HFF-Myc (cell line): ENCODE measurements at places on chromosomes 7 and 10.
A peak's percentile ranks its signal among the peaks of the same experiment; 100 is the strongest.

- no peak for DNase-seq
Observed at GRCh38 chr7:20785157-20786048, 1.3 kb downstream of the SP8 start.

- no peak for DNase-seq
Observed at GRCh38 chr7:101108330-101108857, 18.5 kb upstream of the SERPINE1 start.

DNA sequence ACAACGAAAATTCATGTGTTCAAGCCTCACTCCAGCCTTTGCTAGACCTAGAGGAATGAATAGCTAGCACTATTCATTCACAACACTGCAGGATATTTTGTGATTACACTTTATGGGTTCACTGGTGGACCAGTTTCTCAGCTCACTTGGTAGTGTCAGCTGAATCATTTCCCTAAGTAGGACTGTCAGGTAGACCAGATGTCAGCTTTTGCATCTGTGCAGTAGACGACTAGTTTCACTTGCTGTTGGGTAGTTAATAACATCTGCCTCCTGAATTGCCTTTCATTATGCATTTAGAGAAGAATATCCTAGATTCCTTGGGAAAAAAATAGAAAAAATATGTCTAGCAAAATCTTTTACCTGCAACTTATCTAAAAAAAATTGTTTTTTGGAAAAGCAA is 296.4 kb downstream of the ADARB2 start:
- no peak for DNase-seq

GRCh38 chr10:26843736-26844135 is 17.0 kb downstream of the ABI1 start:
- DNase-seq: no peak

- DNase-seq: no peak
Observed at GRCh38 chr10:43401627-43402026, 7.4 kb downstream of the HNRNPF start.

DNA sequence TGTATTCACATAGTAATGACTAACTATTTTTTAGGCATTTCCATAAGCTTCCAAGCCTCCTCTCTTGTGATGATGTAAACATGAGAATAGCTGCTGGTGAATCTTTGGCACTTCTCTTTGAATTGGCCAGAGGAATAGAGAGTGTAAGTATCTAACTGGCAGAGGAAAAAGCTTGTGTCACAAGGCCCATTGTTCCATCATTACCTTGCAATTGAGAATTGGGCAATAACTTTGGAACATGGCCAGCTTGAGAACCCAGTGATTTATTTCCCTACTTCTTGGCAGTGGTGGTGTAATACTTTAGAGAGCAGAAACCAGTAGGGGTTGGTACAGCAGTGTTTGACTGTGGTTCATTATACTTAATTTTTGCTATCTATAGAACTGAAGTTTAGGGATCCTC is 12.0 kb downstream of the IFRD1 start:
- no peak for DNase-seq

GRCh38 chr7:98054585-98054984 is 52.1 kb upstream of the LMTK2 start:
- DNase-seq: no peak

DNA sequence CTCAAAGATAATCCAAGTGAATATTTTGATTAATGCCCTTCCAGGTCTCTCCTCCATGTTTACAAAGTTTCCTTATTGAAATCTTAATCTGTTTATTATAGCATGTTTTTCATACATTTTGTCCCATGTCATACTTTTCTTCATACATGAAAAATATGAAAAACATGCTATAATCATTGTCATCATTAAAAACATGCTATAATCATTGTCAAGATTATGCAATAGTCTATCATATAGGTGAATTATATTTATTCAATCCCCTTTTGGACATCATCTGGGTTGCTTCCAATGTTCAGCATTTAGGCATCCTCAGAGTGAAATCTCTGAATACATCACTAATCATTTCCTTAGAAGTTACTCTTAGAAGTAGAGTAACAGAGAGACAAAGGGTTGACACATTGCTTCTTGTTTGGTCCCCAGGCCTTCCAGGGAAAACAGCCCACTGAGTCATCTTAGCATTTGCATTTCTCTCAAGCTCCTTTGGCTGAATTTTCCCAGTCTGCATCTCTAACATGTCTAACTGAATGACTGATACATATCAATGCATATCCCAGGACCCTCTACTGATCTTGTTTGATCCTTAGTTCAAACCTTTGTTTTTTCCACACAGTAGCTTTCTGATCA is 87.0 kb downstream of the SGMS1 start:
- DNase-seq: no peak

- no peak for DNase-seq
Observed at GRCh38 chr7:137110535-137110934, 233.0 kb downstream of the PTN start.

DNA sequence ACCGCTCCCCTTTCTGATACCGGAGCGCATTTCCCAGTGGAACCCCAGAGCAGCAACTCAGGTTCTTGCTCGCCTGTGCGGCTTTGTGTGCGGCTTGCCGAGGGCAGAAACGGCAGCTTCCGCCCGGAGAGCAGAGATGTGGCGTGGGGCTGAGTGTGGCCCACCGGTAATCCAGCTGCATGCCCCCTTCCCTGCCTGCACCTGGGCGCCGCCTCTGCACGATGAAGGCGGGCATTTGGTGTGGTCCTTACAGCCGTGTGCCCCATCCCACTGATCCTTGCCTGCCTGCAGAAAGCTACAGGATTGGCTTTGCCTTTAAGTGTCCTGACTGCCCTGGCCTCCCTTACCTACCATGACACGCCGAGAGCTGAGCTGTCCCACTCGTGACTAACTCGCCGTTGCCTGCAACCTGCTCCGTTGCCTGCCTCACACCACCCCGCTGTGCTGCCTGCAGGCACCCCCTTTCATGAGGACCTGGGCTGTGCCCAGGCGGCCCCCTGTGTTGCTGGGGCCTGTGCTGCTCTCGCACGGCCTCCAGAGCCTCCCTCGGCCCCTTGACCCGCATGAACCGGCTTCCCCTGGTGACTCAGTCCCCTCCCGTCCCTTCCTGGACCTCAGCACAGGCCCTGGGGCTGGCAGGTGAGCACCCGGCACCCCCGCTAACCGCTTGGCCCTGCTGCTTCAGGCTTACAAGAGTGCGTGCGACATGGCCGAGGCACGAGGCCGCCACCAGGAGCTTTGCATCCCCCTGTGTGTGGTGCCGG is 48.0 kb downstream of the PITRM1 start:
- DNase-seq: no peak

GRCh38 chr10:8071006-8071405 is 16.5 kb downstream of the GATA3 start:
- DNase-seq: no peak

- no peak for DNase-seq
Observed at GRCh38 chr10:68625316-68625921, 65.3 kb downstream of the TET1 start.

GRCh38 chr10:113680190-113681111 is 739 bp downstream of the CASP7 start:
- no peak for DNase-seq

DNA sequence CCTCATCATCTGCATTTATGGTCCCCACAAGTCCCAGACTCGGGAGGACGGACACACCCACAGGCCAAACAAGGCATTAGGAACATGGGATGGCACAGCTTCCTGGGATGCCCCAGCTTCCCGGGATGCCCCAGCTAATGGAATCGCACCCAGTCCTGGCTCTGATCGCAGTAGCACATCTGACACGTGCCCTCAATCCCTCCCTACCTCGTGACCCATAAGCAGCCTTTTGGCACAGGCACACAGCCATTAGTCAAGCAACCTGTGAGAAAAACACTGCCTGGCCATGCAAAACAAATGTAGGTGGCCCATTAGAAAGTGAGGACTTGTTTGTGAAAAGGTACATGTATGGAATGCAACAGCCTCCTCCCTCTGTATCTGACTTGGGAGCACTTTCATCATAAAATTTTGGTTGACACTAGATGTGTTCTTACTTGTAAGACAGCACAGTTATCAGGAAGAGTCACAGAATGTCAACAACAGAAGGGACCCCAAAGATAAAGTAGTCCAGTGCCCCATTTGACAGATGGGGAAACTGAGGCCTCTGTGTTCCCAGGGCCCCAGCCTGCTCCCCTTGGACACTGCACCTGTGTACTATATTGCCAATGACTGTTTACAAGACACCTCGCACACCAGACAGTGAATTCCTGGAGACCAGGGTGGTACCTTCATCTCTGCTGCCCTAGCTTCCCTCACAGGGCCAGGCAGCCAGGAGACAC is 34.4 kb downstream of the DLG5 start:
- no peak for DNase-seq

DNA sequence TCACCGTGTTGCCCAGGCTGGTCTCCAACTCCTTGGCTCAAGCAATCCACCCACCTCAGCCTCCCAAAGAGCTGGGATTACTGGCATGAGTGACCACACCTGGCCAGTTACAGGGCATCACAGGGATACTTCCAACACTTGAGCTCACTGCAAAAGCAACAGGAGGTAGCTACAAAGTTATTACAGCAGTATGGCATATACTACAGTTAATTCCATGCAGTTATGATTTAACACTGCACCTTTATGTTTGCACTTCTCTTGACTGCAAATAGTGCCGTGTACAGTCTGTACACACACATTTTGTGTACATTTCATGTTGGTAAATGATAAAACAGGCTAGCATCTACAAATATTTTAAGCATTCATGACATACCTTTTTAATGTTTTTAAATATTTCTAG is 21.3 kb downstream of the SRPK2 start:
- no peak for DNase-seq

GRCh38 chr7:157615101-157615817 is 278.5 kb downstream of the DNAJB6 start:
- no peak for DNase-seq

DNA sequence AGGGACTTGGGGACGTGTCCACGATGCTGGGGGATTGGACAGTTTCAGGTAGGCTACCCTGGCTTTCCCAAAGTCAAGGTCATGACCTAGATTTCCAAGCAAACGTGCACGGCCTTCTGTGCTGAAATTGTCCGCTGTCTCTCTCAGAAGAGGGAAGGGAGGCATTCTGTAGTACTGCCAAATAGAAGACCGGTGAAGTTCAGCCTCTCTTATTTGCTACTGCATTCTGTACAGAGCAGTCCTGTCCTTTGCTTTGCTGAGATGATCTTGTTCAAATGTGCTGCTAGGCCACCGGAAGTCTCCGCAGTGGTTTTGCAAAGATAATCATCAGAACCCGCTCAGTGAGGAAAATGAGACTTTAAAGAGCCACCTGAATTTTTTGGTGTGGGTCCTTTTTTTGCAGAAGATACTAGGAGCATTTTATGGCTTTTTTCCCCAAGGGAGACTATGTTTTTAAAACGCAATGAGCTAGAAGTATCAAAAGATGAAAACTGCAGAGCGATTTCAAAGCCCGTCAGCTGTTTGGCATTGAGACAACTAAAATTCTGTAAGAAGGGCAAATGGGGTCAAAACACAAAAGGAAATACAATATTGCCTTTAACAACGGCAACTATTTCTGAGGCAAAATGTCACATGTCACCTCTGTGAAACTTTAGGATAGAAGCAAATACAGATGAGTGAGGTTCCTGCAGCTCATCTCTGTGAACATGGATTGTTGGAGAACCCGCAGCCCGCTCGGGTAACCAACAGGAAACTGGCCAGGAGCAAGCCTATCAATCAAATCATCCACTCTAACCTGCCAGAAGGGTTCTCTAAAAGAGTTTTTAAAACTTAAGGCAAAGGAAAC is 1.3 kb upstream of the NMT2 start:
- DNase-seq: no peak

DNA sequence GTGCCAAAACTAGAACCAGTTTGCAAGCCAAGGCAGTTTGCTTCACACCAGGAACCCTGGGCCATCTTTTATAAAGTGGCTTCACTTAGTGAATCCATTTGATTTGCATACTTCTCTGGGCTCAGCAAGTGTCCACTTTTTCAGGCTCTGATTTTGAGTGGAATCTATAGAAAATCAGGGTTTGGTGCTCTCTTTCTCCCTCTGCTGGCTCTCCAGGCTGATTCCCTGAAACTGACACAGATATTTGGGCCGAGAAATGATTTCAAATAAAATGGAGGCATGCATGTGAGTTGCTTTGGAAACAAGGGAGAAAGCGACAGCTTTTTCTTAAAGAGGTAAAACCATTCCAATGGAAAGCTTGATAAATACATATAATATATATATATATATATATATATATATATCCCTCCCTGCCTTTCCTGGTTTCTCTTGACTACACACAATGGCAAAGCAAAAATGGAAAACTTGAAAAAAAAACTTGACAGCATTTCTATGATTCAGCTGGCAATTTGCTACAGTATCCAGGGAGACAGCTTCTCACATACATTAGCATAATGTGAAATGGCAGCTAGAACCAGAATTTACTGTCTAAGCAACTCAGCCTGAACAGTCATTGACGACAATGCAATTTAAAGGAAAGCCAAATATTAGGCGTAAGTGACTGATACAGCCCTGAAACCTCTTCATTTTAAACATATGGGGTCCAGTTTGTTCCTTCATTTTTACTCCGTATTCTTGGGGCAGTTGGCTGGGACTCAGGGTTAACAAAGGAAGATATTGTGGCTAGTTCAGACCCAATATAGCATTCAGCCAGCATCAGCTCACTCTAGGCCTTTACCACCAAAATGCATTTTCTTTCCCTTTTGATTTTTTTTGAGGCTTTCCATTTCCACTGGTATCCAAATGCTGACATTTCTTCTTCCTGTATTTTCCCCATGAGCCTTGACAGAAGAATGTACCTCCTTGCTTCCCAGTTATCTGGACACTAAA is 188.5 kb downstream of the TMEM178B start:
- DNase-seq: no peak

DNA sequence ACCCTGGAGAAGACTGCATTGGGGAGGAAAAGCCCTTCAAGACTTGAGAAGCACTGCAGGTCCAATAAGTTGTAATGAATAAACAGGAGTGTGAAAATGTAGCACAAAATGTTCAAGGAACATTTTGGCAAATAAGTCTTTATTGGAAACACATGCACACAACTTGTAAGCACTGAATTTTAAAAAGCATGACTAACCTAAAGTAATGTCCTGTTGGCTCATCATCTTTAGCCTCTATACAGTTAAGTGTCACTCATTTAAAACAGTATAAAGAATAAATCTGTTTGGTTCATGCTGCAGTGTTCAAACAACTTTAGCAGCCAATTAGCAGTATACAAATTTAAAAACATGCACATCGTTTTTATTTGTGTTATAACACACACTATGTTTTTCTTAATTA is 108.6 kb downstream of the CDK6 start:
- no peak for DNase-seq

GRCh38 chr10:12975266-12975665 is 26.2 kb downstream of the CCDC3 start:
- no peak for DNase-seq

DNA sequence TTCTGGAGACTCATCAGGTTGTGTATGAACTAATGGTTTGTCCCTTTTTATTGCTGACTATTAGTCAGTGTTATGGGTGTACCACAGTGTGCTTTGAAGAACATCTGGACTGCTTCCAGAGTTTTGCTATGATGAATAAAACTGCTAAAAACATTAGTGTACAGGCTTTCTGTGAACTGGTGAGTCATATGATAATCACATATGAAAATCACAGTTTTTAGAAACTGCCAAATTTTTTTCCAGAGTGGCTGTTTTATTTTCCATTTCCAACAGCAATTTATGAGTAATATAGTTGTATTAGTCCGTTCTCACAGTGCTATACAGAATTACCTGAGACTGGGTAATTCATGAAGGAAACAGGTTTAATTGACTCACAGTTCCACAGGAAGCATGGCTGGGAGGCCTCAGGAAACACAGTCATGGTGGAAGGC is 281.2 kb upstream of the VSTM2A start:
- peak; percentile 6 for DNase-seq

- peak; percentile 65 for DNase-seq
Observed at GRCh38 chr7:157271991-157272324, 64.8 kb upstream of the DNAJB6 start.

GRCh38 chr7:114930107-114930661 is 8.3 kb downstream of the MDFIC start:
- DNase-seq: no peak

- no peak for DNase-seq
Observed at GRCh38 chr7:32803406-32804141, 88.0 kb downstream of the KBTBD2 start.
